CD8-positive, alpha-beta memory T cell (primary cell): ENCODE measurements at places on chromosomes 16 and 17. TPM values are rescaled to one million over a fixed set of nuclear protein-coding genes. Genes with fewer than 3 reads are reported as not detected.

ATP1B2 gene
- total RNA-seq: 0.40 TPM

DNA sequence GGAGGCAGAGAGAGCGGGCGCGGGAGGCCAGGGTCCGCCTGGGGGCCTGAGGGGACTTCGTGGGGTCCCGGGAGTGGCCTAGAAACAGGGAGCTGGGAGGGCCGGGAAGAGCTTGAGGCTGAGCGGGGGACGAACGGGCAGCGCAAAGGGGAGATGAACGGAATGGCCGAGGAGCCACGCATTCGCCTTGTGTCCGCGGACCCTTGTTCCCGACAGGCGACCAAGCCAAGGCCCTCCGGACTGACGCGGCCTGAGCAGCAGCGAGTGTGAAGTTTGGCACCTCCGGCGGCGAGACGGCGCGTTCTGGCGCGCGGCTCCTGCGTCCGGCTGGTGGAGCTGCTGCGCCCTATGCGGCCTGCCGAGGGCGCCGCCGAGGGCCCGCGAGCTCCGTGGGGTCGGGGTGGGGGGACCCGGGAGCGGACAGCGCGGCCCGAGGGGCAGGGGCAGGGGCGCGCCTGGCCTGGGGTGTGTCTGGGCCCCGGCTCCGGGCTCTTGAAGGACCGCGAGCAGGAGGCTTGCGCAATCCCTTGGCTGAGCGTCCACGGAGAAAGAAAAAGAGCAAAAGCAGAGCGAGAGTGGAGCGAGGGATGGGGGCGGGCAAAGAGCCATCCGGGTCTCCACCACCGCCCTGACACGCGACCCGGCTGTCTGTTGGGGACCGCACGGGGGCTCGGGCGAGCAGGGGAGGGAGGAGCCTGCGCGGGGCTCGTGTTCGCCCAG is 1.2 kb upstream of the CBX4 start:
- peaks cover 1% of the 10 kb centered on the region for H3K36me3 ChIP-seq
- H3K4me3 ChIP-seq: peak overlapping the region; percentile 49
- H3K27me3 ChIP-seq: peaks cover 46% of the 10 kb centered on the region
- peaks cover 67% of the 10 kb centered on the region for H3K4me1 ChIP-seq
- no peak for DNase-seq

DNA sequence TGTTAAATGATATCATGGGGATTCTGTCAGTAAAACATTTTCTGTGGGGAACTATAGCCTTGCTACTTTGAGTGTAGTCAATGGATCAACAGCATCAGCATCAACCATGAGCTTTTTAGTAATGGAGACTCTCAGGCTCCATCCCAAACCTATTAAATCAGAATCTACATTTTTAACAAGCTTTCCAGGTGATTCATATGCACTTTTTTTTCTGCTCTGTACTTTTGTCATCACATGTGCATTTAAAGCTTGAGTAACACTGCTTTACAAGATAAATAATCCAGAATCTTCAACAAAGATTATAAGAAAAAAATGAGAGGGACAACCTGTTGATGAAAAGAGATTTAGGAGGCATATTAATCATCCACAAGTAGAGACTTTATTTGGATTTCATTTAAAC is 23.5 kb downstream of the NUP93 start:
- H3K36me3 ChIP-seq: no peaks in the 10 kb centered on the region
- no peaks in the 10 kb centered on the region for H3K4me1 ChIP-seq
- no peak overlapping the region for H3K4me3 ChIP-seq
- no peak for DNase-seq
- H3K27ac ChIP-seq: no peak overlapping the region

DNA sequence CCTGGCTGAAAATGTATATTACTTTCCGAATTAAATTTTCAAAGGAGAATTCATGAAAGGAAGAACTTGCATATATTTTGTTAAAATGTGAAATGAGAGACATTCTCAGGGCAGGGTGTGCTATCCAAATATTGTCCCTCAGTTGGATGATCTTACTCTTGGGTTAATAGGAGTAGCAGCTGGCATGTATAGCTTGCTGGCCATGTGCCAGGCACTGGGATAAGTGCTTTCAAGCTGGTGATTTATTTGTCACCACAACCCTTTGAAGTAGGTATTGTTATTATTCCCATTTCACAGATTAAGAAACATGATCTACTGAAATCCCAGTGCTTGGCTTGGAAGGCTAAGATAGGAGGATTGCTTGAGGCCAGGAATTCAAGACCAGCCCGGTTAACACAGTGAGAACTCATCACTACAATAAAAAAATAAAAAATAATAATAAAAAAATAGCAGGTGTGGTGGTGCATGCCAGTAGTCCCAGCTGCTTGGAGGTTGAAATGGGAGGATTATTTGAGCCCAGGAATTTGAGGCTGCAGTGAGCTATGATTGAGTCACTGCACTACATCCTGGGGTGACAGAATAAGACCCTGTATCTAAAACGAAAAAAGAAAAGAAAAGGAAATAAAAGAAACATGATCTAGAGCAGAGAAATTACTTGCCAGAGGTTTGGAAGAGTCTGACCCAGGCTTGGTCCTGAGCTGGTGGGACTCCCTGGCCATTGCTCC is 11.6 kb upstream of the MPHOSPH6 start:
- H3K4me3 ChIP-seq: no peak overlapping the region
- DNase-seq: no peak
- no peaks in the 10 kb centered on the region for H3K36me3 ChIP-seq
- no peaks in the 10 kb centered on the region for H3K27me3 ChIP-seq
- H3K27ac ChIP-seq: no peak overlapping the region

HOXB8 gene
- total RNA-seq: not detected

TNFRSF17 gene
- total RNA-seq: not detected

GRCh38 chr17:876272-876671 is 94.1 kb downstream of the MRM3 start:
- DNase-seq: no peak
- no peak overlapping the region for H3K4me3 ChIP-seq
- no peak overlapping the region for H3K27ac ChIP-seq
- no peaks in the 10 kb centered on the region for H3K27me3 ChIP-seq

- peak overlapping the region; percentile 66 for H3K27ac ChIP-seq
- H3K36me3 ChIP-seq: no peaks in the 10 kb centered on the region
- H3K4me3 ChIP-seq: peak overlapping the region; percentile 80
- DNase-seq: no peak
- H3K27me3 ChIP-seq: no peaks in the 10 kb centered on the region
- peaks cover 35% of the 10 kb centered on the region for H3K4me1 ChIP-seq
Observed at GRCh38 chr17:76671912-76672262, 28.3 kb upstream of the ST6GALNAC1 start.

- no peak for DNase-seq
- H3K27me3 ChIP-seq: no peaks in the 10 kb centered on the region
Observed at GRCh38 chr17:35778641-35779196, 16.7 kb downstream of the MMP28 start.

C16orf95 gene
- 7.5 TPM for total RNA-seq

- H3K36me3 ChIP-seq: no peaks in the 10 kb centered on the region
- DNase-seq: peak; percentile 26
- H3K27me3 ChIP-seq: no peaks in the 10 kb centered on the region
- H3K4me1 ChIP-seq: peaks cover 11% of the 10 kb centered on the region
Observed at GRCh38 chr16:2339521-2340484, 725 bp downstream of the ABCA3 start.

GRCh38 chr17:6035801-6036394 is 34.3 kb upstream of the WSCD1 start:
- no peaks in the 10 kb centered on the region for H3K27me3 ChIP-seq
- H3K36me3 ChIP-seq: no peaks in the 10 kb centered on the region

CD300A gene
- 3.1 TPM for total RNA-seq

RAB37 gene
- 6.0 TPM for total RNA-seq

GRCh38 chr16:27853651-27854050 is 209.9 kb downstream of the GSG1L start:
- H3K27ac ChIP-seq: no peak overlapping the region
- H3K4me1 ChIP-seq: no peaks in the 10 kb centered on the region
- H3K4me3 ChIP-seq: no peak overlapping the region
- no peaks in the 10 kb centered on the region for H3K36me3 ChIP-seq

GRCh38 chr16:24514096-24514495 is 25.3 kb upstream of the RBBP6 start:
- no peak overlapping the region for H3K27ac ChIP-seq
- H3K36me3 ChIP-seq: no peaks in the 10 kb centered on the region
- no peak overlapping the region for H3K4me3 ChIP-seq
- peaks cover 4% of the 10 kb centered on the region for H3K4me1 ChIP-seq
- no peak for DNase-seq

SLC5A10 gene
- not detected for total RNA-seq

MRPS7 gene
- total RNA-seq: 101 TPM

DNA sequence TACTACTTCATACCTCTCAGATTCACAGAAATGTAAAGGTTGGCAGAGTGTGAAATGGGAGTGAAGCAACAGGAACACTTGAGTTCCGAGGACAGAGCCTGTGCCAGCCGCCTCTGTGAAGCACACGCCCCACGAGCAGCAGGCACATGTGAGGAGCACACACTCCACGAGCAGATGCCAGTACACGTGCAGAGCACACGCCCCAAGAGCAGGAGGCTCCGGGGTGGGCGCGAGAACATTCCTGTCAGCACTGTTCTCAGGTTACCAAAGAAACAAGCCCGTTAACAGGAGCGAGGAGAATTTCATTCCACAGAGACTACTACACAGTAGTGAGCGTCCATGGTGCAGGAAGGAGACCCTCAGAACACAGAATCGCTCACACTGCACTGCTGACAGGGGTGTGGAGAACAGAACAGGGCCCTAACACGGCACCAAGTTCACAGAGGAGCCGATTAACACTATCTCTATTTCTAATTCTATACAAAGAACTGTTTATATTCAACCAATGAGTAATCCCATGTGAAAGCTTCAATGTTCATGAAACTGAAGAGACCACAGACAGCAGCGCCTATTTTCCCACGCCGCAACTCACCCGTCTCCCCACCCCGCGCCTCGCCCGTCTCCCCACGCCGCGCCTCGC is 40.1 kb downstream of the KLHDC4 start:
- H3K27ac ChIP-seq: no peak overlapping the region
- H3K4me3 ChIP-seq: no peak overlapping the region
- H3K4me1 ChIP-seq: no peaks in the 10 kb centered on the region
- no peaks in the 10 kb centered on the region for H3K27me3 ChIP-seq

- no peak overlapping the region for H3K4me3 ChIP-seq
- H3K27ac ChIP-seq: no peak overlapping the region
- DNase-seq: no peak
- H3K4me1 ChIP-seq: no peaks in the 10 kb centered on the region
- H3K36me3 ChIP-seq: peaks cover 7% of the 10 kb centered on the region
Observed at GRCh38 chr17:48282303-48282702, 147.7 kb downstream of the SKAP1 start.

LRRC37B gene
- total RNA-seq: 16.2 TPM

TBC1D3H gene
- total RNA-seq: not detected

DNA sequence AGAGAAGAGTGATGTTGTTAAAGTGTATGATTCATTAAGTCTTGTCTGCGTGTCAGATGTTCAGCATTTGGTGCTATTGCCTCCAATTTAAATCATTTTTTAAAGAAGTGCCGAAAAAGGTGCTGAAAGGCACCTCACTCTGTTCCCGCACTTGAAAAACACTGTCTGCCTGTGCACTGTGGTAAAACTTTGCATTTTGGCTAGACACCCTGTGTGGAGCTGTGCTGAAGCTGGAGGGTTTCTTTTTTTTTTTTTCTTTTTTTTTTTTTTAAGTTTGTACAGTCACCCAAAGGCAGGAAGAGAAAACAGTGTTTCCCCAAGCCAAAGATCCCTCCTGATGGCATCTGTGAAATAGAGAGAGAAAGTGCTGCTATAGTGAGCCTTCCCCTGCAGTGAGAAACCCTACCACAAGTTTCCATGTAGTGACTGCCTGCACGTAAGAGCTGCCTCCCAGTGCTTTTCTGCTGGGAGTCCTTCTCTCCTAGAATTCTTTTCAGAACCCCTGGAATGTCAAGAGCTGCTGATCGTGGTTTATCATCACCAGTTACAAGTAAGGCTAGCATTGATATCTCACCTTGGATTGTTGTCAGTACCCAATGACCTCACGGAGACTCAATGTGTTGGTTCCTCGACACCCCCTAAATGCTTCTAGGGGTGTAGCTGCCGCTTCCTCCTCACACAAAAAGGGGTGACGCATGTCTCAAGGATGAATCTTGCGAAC is 116.0 kb upstream of the SOX9 start:
- no peak overlapping the region for H3K4me3 ChIP-seq
- DNase-seq: no peak
- H3K27ac ChIP-seq: no peak overlapping the region
- H3K27me3 ChIP-seq: no peaks in the 10 kb centered on the region
- no peaks in the 10 kb centered on the region for H3K36me3 ChIP-seq

DNA sequence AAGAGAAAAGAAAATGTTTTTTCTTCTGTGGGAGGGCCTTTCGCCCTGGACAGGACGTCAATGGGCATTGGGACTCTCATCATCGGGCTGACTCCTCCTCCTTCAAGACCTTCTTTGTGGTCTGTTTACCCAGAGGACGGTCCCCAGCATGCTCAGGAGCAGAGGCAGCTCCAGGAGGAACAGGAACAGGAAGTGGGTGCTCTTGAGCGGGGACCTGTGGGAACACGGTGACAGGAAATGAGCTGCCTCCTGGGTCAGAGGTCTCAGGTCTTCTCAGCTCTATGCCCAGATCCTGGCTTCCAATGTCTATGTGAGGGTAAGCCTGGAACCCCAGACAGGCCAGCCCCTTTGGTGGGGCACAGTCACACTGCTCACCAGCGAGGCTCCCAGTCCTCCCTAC is 12.2 kb downstream of the CD300LD start:
- H3K27me3 ChIP-seq: no peaks in the 10 kb centered on the region
- peaks cover 7% of the 10 kb centered on the region for H3K4me1 ChIP-seq
- H3K27ac ChIP-seq: no peak overlapping the region
- DNase-seq: no peak

NPW gene
- 9.4 TPM for total RNA-seq

DNA sequence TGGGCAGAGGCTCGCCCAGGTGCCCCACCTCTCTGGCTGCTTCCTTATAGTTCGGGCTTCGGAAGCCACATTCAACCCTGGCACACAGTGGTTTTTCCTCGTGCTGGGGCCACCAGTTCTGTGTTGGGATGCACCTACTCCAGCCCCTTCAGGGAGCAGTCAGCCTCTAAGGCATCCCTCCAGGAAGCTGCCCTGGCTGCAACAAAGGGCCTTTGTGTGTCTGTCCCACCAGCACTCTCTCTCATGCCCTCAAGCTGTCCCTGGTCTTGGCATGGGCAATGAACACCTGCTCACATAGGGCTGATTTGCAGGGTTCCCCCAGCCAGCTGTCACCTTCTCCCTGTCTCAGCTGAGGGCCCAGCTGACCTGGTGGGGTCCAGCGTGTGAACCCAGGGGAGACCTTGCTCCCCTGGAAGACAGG is 754 bp upstream of the NOXO1 start:
- no peak for DNase-seq
- H3K27ac ChIP-seq: no peak overlapping the region
- peaks cover 16% of the 10 kb centered on the region for H3K27me3 ChIP-seq
- H3K36me3 ChIP-seq: no peaks in the 10 kb centered on the region
- peaks cover 20% of the 10 kb centered on the region for H3K4me1 ChIP-seq

GRCh38 chr16:32116080-32116479 is 137.0 kb upstream of the TP53TG3D start:
- H3K27me3 ChIP-seq: no peaks in the 10 kb centered on the region
- H3K4me3 ChIP-seq: no peak overlapping the region
- no peaks in the 10 kb centered on the region for H3K36me3 ChIP-seq
- peak; percentile 1 for DNase-seq

DNA sequence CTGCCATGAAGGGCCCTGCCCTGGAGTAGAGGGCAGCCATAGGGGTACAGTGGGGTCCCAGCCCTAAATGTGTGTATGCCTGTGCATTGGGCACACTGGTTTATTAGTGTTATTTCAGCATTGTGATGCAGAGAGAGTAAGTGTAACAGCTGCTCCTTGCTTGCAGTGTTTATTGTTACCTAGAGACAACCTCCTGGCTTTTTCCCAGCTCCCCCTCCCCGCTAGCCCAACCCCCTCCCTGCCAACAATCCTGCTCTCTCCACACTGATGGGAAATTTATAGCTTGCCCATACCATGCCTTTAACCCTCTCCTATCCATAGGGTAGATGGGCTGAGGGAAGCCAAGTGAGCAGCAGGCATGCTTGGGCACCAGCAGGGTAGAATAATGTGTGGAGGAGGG is 51.3 kb downstream of the NEUROD2 start:
- H3K4me3 ChIP-seq: no peak overlapping the region
- H3K27me3 ChIP-seq: no peaks in the 10 kb centered on the region
- peaks cover 14% of the 10 kb centered on the region for H3K36me3 ChIP-seq
- no peak overlapping the region for H3K27ac ChIP-seq
